ENCODE measurements at places on chromosomes 7 and 10.

- no peak for DNase-seq
Observed at GRCh38 chr7:141300816-141301215, 227.0 kb downstream of the TMEM178B start.

DNA sequence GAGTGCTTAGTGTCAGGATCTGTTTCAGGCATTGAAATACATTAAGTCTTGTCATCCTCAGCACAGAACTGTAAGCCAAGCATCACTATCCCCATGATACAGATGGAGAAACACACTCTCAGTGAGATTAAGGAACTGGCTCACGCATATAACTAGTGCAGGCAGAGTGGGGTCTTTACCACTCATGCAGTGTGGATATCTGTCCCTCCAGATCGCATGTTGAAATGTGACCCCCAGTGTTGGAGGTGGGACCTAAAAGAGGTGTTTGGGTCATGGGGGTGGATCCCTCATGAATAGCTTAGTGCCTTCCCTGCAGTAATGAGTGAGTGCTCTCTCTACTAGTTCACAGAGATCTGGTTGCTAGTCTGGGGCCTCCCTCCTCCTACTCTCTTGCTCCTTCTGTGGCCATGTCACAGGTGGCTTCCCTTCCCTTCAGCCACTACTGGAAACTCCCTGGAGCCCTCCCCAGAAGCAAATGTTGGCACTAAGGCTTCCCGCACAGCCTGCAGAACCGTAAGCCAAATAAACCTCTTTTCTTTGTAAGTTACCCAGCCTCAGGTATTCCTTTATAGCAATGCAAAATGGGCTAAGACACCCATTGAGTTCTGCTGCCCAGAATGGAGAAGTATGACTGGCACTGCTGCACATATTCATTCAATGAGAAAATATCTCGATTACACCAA lies 31.8 kb upstream of the MSMB start:
- no peak for DNase-seq

- peak; percentile 34 for DNase-seq
Observed at GRCh38 chr10:93261961-93262610, 188.4 kb downstream of the CYP26A1 start.

GRCh38 chr10:118800920-118801319 lies 46.1 kb upstream of the CACUL1 start:
- DNase-seq, result peak; percentile 32

DNA sequence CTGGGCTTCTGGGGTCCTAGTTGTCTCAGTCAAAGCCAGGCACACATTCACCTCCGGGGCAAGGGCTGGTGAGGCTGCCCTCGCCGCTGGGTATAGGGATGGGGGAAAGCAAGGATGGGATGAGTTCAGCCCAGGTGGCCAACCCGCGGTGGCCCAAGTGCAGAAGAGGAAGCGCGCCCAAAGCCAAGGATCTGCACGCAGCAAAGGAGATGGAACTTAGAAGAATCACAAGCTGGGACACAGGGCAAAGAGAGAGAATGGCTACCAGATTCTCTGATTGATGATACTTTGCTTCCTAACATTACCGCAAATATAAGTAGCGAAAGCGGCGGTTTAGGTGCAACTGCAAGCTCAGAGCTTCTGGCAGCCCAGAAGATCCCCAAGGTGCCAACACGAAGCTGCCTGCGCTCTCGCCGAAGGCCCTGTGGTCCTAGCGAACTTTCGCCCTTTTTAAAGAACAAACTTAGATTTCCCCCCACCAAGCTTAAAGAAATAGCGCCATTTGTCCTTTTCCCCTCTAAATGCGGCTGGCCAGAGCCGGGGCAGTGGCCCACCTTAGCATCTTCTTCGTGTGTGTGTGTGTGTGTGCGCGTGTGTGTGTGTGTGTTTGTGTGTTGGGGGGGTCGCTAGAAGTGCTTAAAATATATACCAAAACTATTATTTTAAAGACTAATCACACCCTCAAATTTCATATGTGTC lies 927 bp upstream of the MKX start:
- DNase-seq, result no peak

DNA sequence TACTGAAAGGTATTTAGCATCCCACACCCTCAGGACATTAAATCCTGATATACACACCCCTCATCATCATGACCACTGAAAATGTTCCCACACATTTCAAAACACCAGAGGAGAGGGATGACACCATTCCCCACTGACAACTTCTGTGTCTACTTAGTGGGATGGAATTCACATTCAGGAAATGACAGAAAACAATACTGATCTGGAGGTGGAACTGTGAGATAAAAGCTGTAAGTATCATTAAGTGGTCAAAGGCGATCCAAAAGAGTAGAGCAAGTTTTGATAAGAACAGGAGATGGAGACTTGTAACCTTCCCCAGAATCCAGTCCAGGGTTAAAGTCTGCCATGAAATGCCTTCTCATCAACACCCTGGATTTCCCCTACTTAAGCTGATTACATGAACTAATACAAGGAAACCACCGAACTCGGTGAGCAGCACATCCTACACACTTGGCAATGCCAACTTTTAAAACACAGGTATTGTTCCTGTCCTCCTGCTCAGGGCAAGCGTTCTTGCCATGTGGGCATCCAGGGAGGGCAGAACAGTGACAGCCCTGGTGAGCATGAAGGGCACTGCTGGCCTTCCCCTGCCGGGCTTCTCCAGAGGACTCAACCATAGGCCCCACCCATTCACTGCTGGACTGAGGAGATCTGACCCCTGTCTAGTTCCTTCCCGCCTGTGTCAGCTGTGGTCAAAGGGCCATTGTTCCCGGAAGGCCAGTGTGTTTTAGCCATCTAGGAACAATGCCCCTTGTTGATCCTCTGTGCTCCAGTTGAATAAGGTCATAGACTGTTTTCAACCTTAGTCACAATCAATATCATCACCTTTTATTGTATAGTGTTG lies 85.0 kb downstream of the SGMS1 start:
- no peak for DNase-seq

DNA sequence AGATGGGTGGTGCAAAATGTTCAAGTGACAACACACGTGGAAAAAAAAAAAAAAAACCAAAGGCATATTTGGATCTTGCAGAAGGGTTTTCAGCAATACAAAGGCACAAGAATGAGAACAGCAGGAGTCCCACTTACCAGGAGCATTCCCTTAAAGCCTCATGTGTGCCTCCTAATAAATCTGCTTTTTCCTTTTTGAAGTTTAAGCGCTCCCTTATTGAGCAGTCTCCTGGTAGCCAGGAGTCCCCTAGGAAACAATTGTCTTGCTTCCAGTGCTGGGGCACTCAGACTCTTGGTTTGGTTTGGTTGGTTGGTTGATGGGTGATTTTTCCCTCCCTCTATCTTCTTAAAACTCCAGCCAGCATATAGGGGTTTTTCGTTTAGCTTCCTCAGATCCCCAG lies 321.8 kb upstream of the NFE2L3 start:
- DNase-seq, result no peak

DNA sequence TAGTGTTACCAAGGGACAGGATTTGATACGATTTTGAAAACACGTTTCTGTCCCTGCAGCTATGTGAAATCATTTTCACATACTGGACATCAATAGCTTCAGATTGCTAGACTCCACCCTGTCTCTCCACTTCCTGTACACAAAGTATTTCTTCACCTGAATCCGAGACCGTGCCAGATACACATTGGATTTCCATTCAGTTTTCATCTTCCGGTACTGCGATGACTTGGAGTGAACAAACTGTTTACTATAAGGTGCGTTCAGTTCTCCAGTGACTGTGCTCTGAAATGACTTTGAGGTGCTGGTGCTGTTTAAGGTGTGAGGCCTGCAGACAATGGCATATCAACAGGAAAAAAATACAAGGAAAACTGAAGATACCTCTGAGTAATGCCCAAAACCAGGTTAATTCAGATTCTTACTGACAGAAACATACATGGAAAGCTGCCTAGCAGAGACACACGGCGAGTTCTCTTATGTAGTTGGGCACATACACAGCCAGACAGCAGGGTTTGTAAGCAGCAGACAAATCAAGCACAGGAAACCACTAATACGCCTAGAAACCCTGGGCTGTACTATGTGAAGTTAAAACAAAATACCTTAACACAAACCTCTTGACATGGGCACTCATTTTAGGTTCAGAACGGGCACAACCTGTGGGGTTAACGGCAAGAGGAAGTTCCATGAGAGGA lies 119.2 kb downstream of the GALNT11 start:
- no peak for DNase-seq

DNA sequence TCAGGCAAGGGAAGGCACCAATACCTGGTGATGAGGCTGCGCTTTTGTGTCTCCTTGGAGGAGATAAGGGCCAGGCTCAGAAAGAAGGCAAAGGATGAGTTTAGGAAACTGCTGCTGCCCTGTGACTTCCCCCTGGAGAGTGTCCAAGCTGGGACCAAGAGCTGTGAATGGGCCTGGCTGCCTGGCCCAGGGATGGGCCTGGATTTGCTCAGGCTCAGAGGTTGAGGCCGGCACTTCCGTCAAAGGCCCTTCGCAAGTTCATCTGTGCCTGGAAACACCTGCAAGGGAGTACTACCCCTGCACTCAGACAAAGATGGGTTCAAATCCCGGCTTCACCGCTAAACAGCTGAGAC lies 50.5 kb upstream of the NANOS1 start:
- no peak for DNase-seq

GRCh38 chr10:26730552-26730951 lies 33.1 kb downstream of the PDSS1 start:
- DNase-seq, result no peak

DNA sequence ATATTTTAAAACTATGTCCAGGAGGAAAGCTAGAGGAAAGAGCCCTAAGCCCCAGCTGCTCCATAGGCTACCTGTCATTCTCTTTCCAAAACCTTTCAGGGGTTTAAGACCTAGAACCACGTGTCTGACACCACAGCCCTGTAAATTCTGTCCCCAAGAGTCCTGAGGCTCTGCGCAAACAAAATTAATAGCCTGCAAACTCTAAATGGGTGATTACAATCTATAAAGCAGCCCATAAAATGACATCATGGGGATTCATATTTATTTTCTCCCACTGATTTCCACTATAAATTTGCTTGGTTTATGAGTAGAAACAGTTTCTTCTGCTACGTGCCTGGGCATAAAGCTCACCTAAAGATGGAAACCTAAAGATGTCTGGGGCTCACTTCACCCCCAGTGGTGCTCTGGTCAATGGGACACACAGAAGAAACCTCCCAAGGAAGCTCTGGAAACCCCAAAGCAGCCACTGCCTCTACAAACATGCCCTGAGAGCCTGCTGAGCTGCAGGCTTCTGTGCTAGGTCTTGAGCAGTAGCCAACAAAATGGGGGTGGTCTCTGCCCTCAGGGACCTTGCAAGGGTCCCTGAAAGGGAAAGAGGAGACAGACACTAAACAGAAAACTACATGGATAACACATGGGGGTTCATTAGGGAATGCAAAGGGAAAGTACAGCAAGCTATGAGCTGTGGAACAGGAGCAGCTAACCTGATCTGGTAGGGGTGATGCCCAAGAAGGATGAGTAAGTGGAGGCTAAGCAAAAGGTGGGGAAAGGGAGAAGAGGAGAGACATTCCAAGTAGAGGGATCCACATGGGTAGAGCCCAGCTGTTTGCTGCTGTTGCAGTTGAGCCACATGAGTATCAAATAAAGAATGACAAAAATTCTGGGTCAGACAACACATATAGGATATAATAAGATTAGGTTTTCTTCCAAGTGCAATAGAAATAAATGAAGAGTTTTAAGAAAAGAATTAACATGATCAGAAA lies 331.7 kb downstream of the KCNMA1 start:
- DNase-seq, result no peak

- no peak for DNase-seq
Observed at GRCh38 chr10:91856637-91857036, 52.6 kb downstream of the FGFBP3 start.

DNA sequence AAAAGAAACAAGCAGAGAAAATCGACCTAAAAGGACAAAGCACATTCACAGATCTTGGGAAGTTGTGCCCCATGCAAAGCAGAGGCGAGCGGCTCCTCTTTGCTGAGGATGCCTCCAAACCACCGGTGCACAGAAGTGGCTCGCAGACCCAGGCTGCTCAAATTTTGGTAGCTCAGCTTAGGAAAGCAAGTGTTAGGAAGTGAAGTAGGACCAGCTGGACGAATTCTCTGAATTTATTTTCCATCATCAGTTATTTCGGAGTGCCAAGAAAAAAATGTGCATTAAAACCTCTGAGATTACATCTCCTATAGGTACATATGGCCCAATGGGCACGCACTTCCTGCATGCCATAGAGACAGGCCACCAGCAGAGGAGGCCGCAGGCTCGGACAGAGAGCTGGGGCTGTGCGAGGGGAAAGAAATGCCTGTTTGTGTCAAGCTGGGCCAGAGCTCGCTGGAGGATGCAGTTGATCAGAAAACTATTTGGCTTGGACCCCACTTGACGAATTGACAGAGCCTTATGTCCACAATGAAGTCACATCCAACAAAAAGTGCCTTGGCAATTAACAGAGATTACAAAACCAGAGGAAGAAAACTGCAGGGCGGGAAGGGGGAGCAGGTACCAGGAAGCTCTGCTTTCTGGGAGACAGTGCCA lies 122.3 kb upstream of the LYZL2 start:
- peak; percentile 8 for DNase-seq

DNA sequence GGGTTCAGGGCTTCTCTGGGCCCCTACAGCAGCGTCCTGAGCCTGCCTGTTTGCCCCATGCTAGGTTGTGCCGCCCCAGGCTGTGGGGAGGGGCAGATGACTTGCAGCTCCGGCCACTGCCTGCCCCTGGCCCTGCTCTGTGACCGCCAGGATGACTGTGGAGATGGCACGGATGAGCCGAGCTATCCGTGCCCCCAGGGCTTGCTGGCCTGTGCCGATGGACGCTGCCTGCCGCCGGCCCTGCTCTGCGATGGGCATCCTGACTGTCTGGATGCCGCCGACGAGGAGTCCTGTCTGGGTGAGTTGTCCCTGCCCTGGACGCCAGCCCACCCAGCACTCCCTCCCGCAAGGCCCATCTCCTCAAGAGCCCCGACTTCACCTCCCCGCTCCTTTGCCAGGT lies 15.7 kb upstream of the ZNF467 start:
- DNase-seq, result no peak

DNA sequence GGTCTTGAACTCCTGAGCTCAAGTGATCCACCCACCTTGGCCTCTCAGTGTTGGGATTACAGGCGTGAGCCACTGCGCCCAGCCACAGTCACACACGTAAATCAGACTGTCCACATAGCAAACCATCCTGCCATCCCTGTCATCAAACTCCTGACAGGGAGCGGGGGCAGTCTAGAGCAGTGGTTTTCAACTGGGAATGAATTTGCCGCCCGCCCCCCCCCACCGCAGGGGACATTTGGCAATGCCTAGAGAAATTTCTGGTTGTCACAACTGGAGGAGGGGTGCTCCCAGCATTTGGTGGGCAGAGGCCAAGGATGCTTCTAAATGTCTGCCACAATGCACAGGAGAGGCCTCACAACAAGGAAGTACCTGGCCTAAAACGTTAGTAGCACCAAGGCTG lies 24.1 kb downstream of the CAMK2G start:
- no peak for DNase-seq
